Activated T-cell treated with anti-CD3 and anti-CD28 coated beads for 24 hours (primary cell): ENCODE measurements at places on chromosomes 1 and 21.
A peak's percentile ranks its signal among the peaks of the same experiment; 100 is the strongest.

- no peak for DNase-seq
Observed at GRCh38 chr1:56413671-56414199, 165.6 kb downstream of the PLPP3 start.

- peak; percentile 14 for DNase-seq
Observed at GRCh38 chr21:20999659-21000058, 1.4 kb downstream of the NCAM2 start.

GRCh38 chr1:210072896-210073504, 135.0 kb downstream of the SYT14 start:
- DNase-seq = no peak

GRCh38 chr1:208437401-208437800, 193.2 kb upstream of the PLXNA2 start:
- no peak for DNase-seq

DNA sequence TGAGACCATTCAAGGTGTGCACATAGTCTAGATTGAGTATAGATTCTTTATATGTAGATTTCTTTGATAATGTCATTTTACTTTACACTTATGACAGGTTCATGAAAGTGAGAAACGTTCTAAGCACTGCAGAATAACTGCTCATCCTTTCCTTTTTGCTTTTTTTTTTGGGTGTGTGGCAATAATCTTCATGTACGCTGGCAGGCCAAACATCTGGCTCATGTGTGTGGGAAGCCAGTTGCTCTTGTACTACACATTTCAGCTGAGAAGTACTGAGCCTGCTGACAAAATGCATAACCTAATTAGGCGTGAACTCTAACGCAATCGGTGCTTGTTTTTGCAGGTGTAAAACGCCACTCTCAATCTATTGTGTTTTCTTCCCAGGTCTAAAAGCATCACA, 350.8 kb upstream of the KAZN start:
- no peak for DNase-seq

DNA sequence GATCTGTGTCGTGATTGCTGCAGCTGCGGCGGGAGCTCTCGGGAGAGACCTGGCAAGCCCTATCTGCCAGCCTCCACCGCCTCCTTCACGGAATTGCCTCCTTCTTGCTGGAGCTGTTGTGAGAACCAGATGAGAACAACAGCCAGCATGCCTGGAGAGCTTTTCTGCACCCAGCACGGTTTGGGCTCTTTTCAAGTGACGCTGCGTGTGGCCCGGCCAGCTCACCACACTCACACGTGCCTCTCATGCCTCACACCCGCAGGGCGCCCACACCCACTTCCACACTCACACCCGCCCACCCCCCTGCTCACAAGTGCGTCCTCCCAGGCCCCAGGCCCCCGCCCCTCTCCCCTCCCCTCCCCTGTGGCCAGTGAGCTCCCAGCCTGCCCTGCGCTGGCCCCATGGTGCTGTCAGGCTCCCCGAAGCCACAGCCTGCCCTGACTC, 135.7 kb upstream of the RUNX3 start:
- no peak for DNase-seq

- DNase-seq = no peak
Observed at GRCh38 chr1:69649383-69649990, 81.8 kb downstream of the LRRC7 start.

- no peak for DNase-seq
Observed at GRCh38 chr1:152855661-152856060, 4.1 kb upstream of the LCE7A start.

GRCh38 chr1:35539824-35540261, 17.4 kb downstream of the KIAA0319L start:
- no peak for DNase-seq

DNA sequence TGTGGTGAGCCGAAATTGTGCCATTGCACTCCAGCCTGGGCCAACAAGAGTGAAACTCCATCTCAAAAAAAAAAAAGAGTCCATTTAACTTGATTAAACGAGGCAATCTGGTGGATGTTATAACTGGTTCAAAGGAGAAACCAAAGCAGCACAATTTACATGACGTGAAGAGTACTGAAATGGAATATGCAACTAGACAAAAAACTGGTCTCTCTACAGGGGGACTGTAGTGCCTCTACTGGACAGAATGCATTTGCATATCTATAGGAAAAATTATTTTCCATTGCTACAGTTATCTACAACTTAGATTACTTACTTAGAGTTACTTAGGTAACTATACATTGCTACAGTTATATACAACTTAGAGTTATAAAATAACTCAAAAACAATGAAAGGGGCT, 2.7 kb upstream of the CAPN2 start:
- DNase-seq = no peak

DNA sequence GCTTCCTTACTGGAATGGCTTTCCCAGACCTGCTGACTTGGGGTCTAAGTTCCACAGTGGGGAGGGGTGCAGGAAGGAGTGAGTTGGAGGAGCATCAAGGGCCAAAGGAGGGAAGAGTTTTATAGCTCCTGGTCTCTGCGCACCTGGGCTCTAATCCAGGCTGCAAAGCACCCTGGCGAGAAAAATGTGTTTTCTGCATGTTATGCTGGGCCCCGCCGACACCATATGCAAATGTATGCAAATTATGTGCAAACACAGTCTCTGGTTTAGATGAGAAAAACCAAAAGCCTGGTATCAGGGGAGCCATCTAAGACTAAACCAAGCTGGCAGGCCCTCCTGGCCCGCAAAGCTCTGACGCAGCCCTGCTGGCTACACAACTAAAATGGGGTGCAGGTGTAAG, 95.0 kb downstream of the VWA5B1 start:
- no peak for DNase-seq

DNA sequence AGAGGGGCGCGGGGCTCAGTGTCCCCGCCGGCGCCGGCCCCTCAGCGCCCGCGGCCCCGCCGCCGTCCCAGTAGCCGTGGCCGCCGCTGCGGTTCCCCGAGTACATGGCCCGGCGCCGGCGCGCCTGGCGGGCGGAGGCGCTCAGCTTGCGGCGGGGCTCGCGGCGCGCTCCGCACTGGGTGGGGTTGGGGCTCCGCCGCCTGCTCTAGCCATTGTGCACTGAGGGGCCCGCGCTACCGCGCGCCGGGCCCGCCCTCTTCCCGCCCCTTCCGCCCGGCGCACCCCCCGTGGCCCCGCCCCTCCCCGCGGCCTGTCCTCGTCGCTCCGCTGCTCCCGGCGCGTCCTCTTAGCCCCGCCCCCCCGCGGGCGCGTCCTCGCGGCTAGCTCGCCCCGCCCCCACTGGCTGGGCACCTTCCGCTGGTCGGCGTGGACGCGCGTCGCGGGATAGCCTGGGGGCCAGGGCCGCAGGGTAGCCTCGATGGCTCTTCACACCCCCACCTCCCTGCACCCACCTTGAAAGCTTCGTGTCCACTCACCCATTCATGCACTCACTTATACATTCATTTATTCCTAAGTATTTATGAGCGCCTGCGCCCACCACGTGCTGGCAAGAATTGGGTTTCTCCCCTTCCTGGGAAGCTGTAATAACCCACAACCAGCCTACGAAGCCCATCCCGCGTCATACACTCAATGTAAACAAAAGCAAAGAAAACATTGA, at the start of the genes CHML and OPN3:
TSS of gene CHML (minus strand) at position 221 of the 718 bp plus-strand sequence. CDS start 4,603 bp downstream, outside the sequence.
TSS of gene OPN3 (minus strand) at position 221 of the 718 bp plus-strand sequence. CDS start at position 106, 115 bp downstream.
- DNase-seq = peak; percentile 90

DNA sequence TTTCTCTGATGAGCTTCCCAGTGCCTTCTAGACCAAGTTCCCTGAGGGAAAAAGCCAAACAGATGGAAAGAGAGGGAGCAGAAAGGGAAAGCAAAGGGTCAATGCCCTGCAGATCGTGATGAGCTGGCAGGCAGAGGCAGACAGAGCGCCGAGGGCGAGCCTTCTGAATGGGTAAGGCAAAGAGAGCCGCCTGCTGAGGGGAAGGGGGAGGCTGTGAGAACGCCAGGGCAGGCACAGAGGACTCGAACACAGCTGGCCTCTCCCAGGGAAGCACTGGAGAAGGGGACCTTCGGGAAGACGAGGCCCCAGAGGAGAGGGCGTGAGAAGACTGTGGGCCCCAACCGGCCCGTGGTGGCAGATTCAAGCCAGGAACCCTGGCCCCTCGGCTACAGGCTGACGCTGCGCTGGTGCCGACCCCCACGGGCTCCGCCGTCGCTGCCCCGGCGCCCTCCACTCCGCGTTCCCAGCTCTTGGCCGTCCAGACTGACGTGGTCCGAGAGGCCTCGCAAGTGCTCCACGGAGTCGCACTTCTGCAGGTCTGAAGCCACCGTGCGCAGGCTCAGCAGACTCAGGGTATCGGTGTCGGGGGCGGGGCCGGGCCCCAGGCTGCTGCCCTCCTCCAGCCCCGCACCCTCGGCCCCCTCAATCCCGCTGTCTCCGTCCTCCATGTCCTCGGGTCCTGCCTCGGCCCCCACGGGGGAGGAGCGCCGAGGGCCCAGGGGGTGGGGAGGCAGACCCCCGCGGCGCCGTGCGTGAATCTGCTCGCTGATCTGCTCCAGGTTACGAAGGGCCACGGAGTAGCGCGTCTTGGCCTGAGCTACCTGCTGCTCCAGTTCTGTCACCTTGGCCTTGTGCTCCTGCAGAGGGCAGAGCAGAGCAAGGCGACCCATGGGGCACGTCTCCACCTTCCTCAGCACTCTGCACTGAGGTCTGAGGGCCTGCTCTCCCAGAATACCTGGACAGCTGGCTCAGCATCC, 13.9 kb downstream of the SH3BP5L start:
- DNase-seq = no peak
